GM12891 (cell line): ENCODE measurements at places on chromosomes 12 and 14.

GRCh38 chr12:53986686-53987483, 1.9 kb downstream of the HOXC10 start:
- DNase-seq = no peak

- no peak for DNase-seq
Observed at GRCh38 chr14:78767436-78767835, 597.3 kb downstream of the NRXN3 start.

DNA sequence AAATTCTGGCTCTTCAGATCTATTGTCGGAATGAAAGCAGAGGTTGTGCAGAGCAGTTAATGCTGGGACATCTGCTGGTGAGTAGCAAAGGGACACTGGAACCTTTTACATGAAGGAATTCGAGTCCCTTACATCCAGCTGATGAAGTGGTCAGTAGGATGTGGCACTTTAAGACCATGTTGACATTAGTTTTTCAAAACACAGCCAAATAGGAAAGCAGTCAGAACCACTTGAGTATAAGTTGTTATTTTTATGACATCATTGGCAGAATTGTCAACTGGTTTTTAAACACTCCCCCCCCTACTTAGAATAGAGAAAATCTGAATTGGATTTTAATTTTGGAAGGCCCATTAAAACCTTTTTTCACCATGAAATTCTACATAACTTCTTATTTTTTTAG, 46.8 kb upstream of the AMN start:
- no peak for DNase-seq

- no peak for DNase-seq
Observed at GRCh38 chr12:147242-147641, 66.7 kb downstream of the SLC6A12 start.

- DNase-seq = no peak
Observed at GRCh38 chr12:70149013-70149412, 94.2 kb upstream of the CNOT2 start.

GRCh38 chr12:6960593-6961277, 9.6 kb downstream of the PTPN6 start:
- DNase-seq = no peak

GRCh38 chr14:31578266-31578665, 17.1 kb downstream of the NUBPL start:
- DNase-seq = no peak

DNA sequence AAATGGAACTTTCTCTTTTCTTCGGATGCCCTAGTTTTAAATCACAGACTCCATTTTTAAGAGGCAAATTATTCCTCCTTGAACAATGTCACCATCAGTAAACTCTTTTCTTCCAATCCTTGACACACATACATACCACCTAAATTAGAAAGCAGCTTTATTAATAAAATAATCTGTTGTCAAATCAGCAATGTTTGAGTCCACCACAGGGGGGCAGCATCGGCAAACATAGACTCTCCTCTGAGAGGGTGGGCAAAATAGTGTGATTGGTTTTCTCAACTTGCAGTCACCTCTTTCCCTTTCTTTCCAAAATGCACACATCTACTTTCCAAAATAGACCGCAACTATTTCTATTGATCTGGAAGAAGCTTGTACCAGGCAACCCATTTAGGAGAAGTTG, 438.4 kb upstream of the OR4E1 start:
- DNase-seq = no peak

DNA sequence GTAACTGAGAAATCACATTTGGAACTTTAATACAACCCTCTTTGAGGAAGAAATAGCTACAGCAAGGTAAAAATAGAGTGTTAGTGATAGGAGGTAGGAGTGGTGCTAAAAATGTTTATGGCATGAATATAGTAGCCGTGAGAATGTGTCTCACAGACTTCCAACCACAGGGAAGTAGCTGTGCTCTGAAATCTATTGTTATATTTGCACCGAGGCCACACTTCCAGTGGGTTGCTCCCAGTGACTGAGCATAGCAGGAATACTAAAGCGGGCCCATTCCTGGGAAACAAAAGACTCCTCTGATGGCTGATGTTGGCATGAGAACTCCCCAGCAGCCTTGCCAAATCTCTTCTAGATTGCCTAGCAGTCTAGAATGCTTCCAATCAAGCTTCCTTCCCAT, 174.1 kb upstream of the PLXNC1 start:
- no peak for DNase-seq

DNA sequence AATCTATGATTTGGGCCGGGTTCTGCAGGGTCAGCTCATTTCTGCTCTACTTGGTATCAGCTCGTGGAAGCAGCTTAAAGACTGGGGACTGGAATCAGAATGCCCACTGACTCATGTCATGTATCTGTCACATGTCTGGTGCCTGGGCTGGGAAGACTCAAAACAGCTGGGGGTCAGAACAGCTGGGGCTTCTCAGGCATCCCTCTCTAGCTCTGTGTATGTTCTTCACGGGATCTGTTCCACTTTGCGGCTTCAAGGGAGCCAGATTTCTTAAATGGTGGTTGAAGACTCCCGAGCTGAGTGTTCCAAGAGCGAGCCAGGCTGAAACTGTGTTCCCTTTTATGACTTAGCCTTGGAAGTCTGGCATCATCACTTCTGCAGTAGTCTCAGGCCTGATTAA, 11.9 kb downstream of the AEBP2 start:
- no peak for DNase-seq

DNA sequence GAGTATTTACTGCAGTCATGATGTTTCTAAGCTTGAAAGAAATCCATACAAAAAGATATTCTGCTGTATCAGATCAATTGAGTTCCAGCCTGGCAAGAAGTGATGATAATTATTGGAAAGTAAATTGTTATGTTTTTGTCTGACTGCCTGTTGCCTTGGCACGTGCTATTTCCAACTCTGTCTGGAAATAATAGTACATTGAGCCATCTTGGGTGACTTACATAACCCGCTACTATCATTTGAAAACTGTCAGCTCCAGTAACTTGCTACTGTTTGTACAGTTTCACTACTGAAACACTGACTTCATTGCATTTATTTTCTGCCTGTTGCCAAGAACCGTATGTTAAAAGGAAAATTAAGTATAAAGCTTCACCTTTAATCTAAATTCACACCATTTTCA, 318.6 kb downstream of the ITPR2 start:
- no peak for DNase-seq

DNA sequence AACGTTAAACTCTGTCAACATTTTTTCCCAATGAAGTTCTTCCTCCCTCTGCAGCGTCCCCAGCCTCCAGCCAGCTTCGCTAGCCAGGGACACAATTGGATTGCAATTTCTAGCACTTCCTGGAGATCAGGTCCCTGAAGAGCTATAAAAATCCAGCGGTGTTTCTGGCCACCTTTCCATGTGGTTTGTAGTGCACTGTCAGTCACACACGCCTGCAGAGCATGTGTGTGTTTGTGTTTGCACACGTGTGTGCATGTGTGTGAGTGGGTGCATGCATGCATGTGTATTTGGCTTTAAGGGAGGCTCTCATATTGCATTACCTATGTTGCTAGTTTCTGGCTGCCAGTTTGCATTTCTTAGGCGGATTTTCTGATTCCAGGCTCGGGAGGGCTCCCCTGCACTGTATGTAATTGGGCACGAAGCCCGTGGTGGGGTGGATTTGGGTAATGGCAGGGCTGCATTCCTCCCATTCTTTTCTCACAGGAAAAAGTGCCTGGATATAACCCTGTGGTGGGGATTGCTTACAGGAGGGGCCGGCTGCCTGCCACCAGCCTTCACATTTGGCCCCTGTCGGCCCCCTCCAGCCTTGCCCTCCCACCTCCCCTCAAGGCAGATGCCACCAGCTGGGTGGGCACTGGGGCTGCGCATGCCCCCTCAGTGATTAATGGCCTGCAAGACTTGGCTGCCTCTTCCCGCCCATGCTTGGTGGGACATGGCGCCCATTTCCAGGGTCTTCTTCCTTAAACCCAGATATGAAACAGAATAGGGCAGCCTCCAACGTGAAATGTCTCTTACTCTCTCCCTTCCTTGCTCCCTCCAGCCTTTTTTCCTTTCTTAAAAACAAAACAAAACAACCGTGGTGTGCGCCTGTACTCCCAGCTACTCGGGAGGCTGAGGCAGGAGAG, 74.0 kb downstream of the TSPAN9 start:
- DNase-seq = no peak

- DNase-seq = no peak
Observed at GRCh38 chr12:16189849-16190248, 87.6 kb downstream of the SLC15A5 start.

DNA sequence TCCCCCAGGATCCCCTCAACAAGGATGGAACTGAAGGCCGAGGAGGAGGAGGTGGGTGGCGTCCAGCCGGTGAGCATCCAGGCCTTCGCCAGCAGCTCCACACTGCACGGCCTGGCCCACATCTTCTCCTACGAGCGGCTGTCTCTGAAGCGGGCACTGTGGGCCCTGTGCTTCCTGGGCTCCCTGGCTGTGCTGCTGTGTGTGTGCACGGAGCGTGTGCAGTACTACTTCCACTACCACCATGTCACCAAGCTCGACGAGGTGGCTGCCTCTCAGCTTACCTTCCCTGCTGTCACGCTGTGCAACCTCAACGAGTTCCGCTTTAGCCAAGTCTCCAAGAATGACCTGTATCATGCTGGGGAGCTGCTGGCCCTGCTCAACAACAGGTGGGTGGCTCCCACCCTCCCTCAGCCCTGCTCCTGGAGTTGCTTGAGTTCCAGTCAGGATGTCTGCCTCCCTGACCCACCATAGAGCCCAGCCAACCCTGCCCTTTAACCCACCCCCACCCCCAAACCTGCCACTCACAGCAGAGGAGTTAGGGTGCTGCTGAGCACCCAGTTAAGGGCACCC, 1.4 kb downstream of the ASIC1 start:
- DNase-seq = no peak

DNA sequence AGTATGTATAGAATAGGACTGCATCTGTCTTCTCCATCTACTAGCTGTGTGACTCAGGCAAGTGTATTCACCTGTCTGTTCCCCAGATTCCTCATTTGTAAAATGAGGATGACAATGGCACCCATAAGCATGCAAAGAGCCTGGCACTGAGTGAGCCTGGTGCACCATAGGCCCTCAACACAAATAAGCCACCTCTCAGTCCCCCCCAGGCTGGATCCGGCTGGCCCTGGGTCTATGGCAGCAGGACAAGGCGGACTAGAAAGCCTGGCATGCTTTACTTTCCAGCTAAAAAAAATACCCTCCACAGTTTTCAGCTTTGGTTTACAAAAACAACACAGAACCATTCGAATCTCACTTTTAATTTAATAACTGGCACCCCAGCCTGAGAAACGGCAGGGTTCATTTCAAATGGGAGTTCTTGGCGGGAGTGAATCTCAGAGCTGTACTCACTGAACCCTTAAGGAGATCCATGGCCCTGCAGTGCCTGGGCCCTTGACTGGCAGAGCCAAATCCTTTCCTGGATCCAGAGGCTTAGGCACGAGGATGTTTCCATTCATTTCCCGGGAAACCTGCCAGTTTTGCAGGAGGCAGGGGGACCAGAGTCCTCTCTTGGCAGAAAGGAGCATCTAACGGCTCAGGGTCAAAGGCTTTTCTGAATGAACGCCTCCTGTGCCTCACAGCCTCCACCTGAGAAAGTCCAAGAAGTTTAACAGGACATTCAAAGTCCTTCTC, 17.7 kb downstream of the SYNE3 start:
- DNase-seq = no peak

DNA sequence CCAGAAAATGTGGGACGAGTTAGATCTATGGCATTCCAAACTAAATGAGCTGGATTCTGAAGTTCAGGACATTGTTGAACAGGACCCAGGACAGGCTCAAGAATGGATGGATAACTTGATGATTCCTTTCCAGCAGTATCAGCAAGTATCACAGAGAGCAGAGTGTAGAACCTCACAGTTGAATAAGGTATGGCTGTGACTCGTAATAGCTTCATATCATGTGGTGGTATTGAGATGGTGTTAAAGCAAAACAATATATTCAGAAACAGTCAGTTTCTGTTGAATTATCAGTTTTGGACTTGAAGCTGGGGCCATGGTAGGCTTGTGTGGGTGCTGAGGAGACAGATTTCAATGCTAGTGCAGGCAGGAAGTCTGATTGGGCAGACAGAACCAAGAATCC, 213.7 kb downstream of the ESR2 start:
- DNase-seq = no peak

DNA sequence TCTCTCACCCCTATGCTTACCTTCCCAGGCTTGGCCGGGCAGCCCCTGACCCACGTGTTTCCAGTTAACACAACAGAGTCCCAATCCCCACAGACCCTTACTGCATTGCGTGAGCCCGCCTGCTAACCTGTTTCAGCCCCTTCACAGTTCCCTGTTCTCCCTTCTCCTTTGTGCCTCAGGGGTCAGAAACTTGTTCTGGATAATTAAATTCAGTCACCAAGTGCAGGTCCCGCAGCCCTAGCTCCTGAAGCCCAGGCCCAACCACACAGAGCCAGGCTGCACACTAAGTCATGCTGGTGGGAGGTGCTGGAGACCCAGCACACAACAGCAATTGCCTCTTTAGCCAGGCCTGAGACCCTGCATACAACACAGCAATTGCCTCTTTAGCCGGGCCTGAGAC, 9.6 kb downstream of the ISM2 start:
- DNase-seq = no peak

GRCh38 chr12:520119-520518, 60.4 kb downstream of the B4GALNT3 start:
- no peak for DNase-seq

GRCh38 chr12:55392032-55392795, 8.1 kb upstream of the OR6C65 start:
- DNase-seq = no peak

GRCh38 chr12:19186722-19187661, 57.5 kb downstream of the PLEKHA5 start:
- DNase-seq = no peak

DNA sequence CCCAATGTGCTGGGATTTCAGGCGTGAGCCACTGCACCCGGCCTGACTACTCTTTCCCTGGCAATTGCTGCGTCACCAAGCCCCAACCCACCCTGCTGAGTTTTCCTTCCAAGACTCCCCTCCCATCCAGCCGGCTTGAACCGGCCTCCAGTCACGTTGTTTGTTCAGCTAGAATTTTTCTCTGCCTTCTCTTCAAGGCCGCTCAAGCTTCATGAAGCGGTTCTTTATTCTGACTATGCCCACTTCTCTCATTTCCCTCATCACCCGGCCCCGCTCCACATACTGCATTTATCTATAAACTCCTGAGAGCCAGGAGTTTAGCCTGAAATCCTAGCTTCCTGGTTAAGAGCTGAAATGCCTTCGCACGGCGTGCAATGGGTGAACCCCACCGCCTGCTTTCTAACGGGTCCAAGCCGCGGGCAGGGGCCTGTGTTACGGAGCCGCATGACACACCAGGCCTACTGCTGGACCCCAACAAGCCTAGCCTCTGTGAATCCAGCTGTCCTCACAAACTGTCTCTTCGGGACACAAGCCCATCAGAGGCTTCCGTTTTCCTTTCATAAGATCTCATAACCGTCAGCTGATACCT, 999 bp upstream of the DCAF4 start:
- no peak for DNase-seq

DNA sequence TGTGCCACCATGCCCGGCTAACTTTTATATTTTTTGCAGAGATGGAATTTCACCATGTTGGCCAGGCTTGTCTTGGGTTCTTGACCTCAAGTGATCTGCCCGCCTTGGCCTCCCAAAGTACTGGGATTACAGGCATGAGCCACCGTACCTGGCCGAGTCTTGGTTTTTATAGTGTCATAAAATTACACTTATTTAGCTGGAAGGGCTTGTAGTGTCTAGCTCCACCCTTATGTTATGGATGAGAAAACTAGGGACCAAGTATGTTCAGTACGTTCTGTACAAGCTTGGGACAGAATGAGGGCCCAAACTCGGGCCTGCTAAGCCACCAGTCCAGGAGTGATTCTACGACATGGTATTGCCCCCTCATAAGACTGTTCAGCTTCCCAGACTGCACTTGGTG, 35.1 kb downstream of the SYNE2 start:
- no peak for DNase-seq
